ENCODE measurements at places on chromosomes 7 and 10. TPM values are rescaled to one million over a fixed set of nuclear protein-coding genes. Genes with fewer than 3 reads are reported as not detected.

The HOGA1 gene
- total RNA-seq = 1.9 TPM

The MYL10 gene
- total RNA-seq = 0.75 TPM

The CABCOCO1 gene
- total RNA-seq = not detected

The PNLIPRP3 gene
- total RNA-seq = 0.03 TPM

The PSD gene
- total RNA-seq = 0.11 TPM

The PLEKHS1 gene
- total RNA-seq = 0.04 TPM

The SPAM1 gene
- not detected for total RNA-seq

The SFRP5 gene
- 0.94 TPM for total RNA-seq

The CUBN gene
- 0.30 TPM for total RNA-seq

The NUTM2A gene
- 0.45 TPM for total RNA-seq

The C7orf33 gene
- total RNA-seq = not detected

The FOXI2 gene
- not detected for total RNA-seq

The PILRA gene
- 0.45 TPM for total RNA-seq

The ANKRD61 gene
- 0.19 TPM for total RNA-seq

The PPP1R3C gene
- not detected for total RNA-seq

The RBP3 gene
- total RNA-seq = not detected

The SYT15 gene
- total RNA-seq = 0.08 TPM
